ENCODE measurements at places on chromosomes 7 and 10. TPM values are rescaled to one million over a fixed set of nuclear protein-coding genes. Genes with fewer than 3 reads are reported as not detected.
A peak's percentile ranks its signal among the peaks of the same experiment; 100 is the strongest.

GRCh38 chr10:100209303-100209702 is 20.1 kb downstream of the CHUK start:
- DNase-seq: no peak

DNA sequence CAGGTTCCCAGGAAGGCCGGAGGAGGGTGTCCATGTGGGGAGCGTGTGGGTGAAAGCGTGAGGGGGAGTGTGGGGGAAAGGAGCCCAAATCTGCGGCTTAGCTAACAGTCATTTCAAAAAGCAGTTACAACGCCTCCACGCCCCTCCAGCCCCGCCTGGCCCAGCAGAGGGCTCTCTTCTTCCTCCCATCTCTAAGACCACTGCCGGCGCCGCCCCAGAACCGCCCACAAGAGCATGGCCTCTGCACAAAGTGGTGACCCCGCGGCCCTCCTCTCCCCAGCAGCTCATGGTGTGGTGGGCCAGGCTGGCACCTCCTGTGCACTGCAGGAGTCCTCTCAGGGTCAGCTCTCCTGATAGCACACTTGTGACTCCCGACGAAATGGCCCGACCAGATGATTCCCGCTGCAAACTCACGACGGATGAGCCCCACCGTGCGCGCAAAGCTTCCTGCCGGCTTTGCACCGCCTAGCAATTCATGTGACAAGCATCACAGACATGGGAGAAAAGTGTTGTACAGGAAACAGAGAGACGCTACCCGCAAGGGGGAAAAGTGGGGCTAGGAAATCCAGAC is 12.4 kb upstream of the HUS1 start:
- DNase-seq: peak; percentile 94

DNA sequence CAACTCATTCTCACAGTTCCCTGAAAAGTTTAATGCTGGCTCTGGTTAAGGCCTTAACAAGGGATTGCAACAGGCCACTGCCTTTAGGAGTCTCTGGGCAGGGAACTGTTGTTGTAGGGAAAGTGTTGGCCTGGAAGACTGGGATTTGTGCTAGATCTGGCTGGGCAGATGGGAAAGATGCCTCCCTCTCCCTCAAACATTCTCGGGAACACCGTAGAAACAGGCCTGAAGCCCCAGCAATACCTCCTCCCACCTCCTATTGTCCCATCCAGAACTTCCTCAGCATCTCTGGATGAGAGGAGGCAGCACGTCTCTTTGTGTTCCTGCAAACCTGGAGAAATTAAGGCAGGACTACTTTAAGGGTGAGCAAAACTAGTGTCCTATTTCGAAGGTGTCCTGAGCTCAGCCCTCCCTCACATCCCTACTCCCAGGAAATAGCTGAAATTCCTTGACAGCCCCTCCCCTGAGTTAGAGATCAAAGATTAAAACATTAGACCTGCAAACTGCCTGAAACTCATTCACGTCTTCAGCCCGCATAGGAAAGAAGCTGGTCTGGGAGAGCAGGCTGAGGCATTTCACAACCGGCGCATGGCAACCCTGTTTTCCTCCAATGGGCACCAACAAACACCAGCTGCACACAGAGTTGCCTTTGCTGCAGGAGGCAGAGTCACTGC is 10.9 kb upstream of the MAP3K8 start:
- DNase-seq: peak; percentile 84

DNA sequence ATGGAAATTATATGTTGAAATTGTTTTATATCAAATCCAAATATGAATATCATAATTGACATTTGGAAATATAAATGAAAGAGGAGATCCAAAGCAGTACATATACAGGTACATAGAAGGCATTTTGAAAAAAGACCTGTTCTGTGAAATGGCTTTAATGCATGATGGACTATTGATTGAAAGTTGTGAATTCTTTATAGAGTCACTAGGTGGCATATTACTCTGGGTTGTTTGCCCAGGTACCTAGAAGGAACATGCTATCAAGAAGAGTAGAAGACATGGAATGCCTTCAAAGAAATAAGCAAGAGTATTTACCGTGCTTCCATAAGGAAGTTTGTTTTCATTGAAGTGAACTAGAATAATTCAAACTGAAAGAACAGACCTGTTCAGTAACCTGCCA is 160.0 kb upstream of the ANK3 start:
- DNase-seq: no peak

GRCh38 chr7:2231992-2232765 is 566 bp downstream of the MAD1L1 start:
- DNase-seq: no peak

- no peak for DNase-seq
These were observed 23.1 kb upstream of the SDHAF3 start for GRCh38 chr7:97094284-97094930.

- no peak for DNase-seq
These were observed 888.7 kb upstream of the ZWINT start for GRCh38 chr10:57249615-57250281.

GRCh38 chr7:98753989-98754479 is 115.8 kb downstream of the TMEM130 start:
- DNase-seq: peak; percentile 29

DNA sequence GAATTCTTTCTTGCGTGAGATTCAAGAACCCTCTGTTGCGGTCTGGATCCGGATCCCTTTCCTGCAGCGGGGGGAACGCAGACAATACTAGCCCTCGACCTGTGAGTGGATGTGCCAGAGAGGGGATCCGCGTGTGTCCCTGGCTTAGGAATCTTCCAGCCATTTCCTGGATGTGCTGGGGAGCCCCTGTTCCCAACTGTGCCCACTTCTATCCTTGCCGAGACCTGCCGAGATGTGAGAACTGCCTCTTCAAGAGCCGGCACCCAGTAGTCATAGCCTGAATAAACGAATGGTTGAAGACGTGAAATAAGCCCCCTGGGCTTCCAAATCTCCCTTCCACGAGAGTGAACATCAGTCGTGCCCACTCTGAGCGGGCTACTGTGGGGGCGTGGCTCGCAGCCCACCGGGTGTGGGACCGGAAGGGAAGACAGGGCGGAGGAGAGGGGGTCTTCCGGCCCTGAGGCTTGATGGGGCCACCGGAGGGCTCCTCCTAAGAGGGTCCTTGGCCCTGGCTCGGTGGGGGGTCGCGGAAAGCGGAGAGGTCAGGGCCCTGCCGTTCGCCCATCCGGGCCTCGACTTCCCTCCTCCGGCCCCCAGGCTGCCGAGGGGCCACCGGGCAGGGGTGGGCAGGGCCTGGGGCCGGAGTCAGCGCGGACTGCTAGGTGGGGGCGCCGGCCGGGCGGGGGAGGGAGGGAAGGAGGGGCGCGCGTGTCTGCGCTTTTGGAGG is 1.3 kb upstream of the CCDC136 start:
- DNase-seq: no peak

DNA sequence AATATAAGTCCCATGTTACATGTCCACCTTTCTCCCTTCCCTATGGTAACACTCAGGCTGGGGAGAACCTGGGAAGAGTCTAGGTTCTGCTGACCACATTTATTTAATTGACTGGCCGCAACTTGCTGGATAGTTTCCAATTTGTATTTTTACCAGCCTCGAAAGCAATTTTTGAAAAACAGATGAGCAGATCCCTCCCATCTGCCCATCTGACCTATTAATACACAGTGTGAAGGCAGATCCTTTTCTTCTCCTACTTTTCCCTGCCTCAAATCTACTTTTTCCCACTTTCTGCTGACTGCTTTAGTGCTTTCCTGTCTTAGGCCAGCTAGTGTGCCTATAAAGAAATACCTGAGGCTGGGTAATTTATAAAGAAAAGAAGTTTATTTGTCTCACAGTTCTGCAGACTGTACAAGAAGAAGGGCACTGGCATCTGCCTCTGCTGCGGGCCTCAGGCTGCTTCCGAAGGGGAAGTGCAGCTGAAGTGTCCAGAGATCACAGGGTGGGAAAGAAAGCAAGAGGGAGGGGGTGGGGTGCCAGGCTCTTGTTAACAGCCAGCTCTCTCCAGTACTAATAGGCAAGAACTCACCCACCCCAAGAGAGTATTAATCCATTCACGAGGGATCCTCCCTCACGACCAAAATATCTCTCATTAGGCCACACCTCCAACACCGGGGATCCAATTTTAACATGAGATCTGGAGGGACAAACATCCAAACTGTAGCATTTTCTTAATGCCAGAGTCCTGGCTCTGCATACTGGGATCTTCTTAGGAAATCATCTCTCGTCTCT is 336.0 kb upstream of the IGFBP3 start:
- no peak for DNase-seq

DNA sequence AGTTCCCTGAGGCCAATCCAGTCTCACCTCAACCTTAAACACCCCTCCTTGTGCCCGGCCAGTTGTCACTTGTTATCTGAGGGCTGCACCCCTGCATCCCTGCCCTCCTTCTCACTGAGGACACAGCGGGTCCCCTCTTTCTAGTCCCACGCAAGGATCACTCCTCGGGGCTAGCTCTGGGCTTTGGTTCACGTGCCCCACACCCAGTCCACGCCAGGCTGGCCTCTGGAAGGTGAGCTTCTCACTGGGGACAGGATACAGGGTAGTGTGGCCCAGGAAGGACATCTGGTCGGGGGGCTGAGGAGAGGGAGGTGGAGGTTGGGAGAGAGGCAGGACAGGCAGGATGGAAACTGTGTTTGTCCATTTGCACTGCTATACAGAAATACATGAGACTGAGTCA is 25.5 kb downstream of the UPP1 start:
- DNase-seq: no peak

GRCh38 chr10:52249850-52250395 is 64.2 kb upstream of the DKK1 start:
- no peak for DNase-seq

- no peak for DNase-seq
These were observed 521.0 kb downstream of the PARD3 start for GRCh38 chr10:34294137-34294536.

- no peak for DNase-seq
These were observed 948.8 kb upstream of the POT1 start for GRCh38 chr7:125878235-125878956.

- no peak for DNase-seq
These were observed 297.8 kb upstream of the ZNF32 start for GRCh38 chr10:43946445-43946844.

The OR2A7 gene
- polyA plus RNA-seq: 0.67 TPM

DNA sequence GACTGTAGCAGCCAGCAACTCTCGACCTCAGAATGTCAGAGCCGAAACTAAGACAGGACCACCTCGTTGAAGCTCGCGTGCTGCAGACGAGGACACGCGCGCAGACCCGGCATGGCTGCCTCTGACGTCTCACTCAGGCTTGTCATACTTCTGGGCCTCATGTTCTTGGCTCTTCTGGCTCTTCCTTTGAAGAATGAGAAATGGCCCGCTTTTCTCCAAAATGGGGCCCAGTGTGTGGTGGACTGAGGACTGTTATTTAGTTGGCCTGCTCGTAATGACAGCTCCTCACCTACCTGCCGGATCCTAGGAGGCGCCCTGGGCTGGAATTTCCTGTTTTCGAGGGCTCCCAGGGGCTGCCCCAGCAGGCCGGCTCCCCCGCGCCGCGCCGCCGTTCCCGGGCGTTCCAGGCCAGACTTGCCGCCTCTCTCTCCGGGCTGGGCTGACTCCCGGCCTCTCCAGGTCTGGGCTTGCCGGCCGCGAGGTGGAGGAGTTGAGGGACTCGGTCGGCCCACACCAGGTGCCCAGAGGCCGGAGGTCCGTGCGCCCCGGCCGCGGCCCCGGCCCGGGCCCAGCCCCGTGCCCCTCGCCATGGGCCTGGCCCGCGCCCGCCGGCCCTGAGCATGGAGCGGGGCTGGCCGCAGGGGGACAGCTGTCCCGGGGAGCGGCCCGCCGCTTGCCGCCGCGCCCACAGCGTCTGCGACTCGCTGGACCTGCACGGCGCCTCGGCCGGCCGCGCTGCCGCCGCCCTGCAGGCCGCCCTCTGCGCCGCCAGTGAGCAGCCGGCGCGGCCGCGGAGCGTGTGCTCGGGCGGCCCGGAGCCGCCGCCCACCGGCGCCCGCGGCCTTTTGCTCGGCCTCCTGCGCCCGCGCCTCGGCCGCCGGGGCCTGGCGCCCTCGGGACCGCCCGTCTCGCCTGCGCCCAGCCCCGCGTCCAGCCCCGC is 28.1 kb downstream of the AGAP3 start:
- no peak for DNase-seq

- no peak for DNase-seq
These were observed 47.3 kb downstream of the NKX6-2 start for GRCh38 chr10:132738454-132739224.

DNA sequence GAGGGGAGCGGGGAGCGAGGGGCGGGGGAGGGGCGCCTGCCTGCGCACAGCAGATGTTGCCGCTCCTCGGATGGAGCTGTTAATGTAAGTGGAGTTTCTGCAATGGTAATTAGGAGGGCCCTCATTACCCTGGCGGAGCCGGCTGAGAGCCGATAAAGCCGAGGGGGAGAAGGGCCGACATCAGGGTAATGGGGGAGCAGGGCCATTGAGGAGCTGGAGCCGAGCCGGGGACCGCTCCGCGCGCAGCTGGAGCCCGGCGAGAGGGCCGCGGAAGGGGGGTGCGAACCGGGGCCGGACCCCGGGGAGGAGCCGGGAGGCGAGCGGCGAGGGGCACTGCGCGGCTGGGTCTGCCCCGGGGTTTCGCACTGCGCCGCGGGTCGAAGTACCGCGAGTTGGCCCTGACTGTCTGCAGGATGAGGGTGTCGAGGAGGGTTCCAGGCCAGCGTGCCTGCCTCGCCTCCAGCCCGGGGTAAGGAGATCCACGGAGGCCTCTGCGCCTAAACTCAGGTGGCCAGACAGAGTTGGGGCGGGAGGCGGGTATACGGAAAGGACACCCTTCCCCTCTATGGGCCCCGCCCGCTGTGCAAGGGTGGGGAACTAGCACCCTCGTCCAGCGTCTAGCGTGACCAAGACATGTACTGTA is 55.0 kb upstream of the LBX1 start:
- no peak for DNase-seq

The PAOX gene
- polyA plus RNA-seq: 11.3 TPM

- DNase-seq: no peak
These were observed 21.6 kb downstream of the MDFIC start for GRCh38 chr7:114943530-114943929.

DNA sequence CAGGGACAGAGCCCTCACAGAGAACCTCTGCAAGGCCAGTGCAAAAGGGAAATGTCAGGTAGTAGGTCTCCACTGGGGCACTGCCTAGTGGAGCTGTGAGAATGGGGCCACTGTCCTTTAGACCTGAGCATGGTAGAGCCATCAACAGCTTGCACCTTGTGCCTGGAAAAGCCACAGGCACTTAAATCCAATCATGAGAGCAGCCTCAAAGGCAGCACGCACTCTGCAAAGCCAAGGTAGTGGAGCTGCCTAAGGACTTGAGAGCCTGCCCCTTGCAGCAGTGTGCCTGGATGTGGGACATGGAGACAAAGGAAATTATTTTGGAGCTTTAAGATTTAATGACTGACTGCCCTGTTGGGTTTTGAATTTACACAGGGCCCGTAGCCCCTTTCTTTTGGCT is 918.5 kb upstream of the POT1 start:
- DNase-seq: no peak

The TRIL gene
- 0.13 TPM for polyA plus RNA-seq

The SLC26A3 gene
- 20.9 TPM for polyA plus RNA-seq

- DNase-seq: no peak
These were observed 105.9 kb downstream of the GPR26 start for GRCh38 chr10:123771877-123772644.

Data from aorta (tissue), 5 donors.